ENCODE measurements at places on chromosomes 1 and 21.

GRCh38 chr1:225911191-225912130 lies 12.6 kb downstream of the PYCR2 start:
- DNase-seq, result peak; percentile 89

DNA sequence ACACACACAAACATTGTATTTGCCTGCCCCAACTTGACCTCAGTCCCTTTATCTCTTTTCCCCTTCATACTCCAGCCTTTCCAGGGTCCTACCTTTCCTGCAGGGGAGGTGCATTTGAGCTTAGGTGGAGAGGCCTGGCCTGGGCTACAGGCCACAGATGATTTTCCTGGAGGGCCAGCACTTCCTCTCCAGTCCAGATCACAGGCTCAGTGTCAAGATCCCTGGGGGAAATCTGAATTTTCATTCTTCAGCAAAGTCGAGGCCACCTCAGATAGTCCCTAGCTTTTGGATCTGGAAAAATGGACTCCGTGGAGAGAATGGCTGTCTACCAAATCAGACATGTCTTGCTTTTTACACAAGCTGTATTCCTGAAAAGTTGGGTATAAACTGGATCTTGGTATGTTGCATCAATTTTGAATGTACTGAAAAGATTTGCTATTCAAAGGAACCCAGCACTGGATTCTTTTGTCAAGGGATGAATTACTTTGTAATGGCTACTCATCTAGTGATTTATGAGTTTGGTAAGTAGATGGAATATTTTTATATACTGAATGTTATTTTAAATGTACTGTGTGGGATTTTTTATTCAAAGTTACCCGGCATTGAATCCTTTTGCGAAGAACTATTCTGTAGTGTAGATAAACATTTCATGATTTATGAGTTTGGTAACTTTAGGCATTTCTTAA lies 78.7 kb downstream of the DDR2 start:
- no peak for DNase-seq

DNA sequence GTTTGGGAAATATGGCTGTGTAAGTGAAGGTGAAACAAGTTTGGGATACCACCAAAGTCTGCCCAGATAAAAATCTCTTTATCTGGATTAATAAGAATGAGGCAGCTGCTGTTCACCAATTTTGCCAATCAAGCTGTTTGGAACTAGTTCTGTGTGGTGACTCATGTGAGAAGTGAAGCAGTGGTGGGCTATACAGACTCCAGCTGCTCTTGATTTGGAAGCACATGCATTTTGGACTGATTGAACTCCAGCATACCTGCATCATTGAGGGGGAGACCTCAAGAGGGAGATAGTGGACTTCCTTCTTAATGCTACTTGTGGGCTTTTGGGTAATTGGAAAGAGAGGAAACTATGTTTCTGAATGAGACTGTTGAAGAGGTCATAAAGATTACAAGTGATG lies 99.2 kb upstream of the B3GALT2 start:
- DNase-seq, result no peak

GRCh38 chr21:34745557-34746255 lies 76.9 kb downstream of the CLIC6 start:
- peak; percentile 81 for DNase-seq

- DNase-seq, result no peak
Measured at GRCh38 chr1:43194509-43194908, 22.4 kb downstream of the CFAP57 start.

DNA sequence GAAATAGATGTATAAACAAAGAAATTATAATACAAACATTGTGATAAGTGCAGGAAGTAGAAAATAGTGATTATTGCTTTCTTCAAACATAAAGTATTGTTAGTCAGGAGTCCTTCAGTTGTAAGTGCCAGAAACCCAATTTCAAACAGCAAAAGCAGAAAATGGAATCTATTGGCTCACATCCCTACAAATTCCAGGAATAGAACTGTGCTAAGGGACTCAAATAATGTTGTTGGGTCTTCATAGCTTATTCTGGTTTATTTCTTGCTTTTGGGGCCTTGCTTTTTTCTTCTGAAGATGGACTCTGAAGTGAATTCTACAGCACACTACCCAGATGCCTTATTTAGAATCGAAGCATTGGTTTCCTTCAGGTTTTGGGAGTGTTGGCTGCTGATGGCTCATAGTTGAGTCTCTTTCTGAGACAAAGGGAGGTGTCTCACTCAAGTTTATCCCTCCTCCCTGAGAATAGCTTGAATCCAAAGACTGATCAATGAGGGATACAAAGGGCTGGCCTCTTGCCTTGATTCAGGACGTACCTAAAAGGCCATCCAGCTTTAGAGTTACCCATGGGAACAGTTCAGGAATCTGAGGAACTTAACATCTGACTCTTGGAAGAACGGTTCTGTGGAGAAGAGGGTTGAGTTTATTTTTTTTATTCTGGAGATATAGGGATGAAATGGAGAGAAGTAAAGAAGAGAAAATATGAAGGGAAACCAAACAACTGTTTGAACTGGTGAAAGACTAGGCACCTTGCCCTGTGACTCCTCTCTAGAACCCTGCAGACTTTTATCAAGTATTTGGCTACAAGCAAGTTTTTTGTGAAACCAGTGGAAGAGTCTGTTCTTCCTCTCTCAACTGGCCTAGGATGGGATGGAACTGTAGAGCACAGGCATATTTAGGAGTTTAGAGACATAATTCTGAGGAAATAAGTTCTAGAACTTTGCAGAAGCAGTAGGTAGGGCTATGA lies 39.0 kb upstream of the ATG4C start:
- DNase-seq, result no peak

- no peak for DNase-seq
Measured at GRCh38 chr1:29136391-29136915, 12.8 kb upstream of the TMEM200B start.

DNA sequence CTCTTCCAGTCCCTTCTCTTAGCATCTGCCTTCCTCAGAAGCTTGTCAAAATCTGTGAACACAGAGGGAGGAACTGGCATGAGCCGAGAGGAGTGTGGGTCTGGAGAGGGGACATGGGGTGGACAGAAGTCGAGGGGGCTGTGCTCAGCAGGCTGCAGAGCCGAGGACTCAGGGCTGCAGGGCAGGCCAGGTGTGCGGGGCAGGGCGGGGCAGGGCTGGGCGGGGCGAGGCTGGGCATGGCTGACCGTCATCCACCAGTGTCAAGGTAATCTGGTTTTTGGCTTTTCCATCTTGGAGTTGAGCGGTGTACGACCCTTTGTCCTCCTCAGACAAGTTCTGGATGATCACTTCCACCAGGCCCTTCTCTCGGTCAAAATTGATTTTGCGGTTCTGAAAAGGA lies 44.0 kb downstream of the MYOM3 start:
- DNase-seq, result no peak

- peak; percentile 75 for DNase-seq
Measured at GRCh38 chr1:173420330-173420806, 56.8 kb upstream of the PRDX6 start.

GRCh38 chr1:15951341-15952153 lies 24.4 kb downstream of the ZBTB17 start:
- DNase-seq, result peak; percentile 43

DNA sequence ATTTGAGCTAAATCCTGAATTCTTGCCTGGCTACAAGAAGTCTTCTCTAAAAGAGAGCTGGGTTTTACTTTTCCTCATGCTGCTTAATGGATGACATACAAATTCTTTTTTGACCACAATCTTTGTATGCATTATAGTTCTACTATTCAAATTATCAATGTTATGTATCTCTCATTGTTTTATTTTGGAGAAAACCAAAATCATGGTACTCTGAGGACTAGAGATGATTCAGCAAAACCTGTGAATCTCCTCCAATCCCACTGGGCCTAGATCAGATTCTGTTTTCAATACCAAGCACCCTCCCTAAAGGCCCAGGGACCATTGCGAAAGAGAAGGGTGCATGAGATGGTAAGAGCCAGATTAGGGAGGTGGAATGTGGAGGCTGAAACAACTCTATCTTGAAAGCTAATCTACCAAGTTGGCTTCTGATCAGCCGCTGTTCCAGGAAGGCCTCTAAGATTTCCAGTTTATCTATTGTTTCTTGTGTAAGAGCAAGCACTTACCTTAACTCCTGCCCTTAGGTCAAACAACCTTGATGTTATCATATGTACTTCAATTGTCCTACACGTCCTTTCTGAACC lies 547.2 kb downstream of the PLPP3 start:
- DNase-seq, result no peak

- no peak for DNase-seq
Measured at GRCh38 chr1:202632241-202632640, 78.0 kb downstream of the SYT2 start.

- DNase-seq, result no peak
Measured at GRCh38 chr1:65416767-65417166, 3.7 kb upstream of the LEPR start.

DNA sequence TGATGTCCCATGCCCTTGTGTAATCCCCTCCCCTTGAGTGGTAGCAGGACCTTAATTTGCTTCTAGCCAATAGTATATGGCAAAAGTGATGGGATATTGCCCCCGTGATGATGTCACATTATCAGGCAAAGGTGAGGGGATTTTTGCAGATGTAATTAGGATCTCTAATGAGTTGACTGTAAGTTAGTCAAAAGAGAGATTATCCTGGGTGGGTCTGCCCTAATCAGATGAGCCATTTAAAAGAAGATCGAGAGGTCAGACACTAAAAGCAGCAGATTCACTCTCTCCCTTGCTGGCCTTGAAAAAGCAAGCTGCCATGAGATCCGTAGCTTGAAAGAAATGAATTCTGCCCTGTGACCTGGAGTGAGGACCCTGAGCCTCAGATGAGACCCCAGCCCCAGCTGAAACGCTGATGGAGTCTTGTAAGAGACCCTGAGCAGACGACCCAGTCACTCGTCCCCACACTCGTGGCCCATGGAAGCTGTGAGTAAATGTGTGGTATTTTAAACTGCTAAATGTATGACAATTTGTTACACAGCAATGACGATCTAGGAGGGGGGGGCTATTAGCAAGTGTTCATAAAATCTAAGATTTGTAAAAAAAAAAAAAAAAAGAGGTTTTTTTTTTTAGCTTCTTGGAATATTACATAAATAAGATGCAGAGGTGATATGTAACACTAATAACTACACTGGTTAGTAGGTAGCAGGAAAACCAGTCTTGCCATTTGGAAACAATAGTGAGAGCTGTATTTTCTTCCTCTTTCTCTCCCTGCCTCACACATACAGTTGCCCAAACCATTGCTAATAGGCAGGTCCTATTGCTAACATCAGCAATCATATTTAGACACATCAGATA lies 50.3 kb upstream of the TARBP1 start:
- DNase-seq, result no peak

DNA sequence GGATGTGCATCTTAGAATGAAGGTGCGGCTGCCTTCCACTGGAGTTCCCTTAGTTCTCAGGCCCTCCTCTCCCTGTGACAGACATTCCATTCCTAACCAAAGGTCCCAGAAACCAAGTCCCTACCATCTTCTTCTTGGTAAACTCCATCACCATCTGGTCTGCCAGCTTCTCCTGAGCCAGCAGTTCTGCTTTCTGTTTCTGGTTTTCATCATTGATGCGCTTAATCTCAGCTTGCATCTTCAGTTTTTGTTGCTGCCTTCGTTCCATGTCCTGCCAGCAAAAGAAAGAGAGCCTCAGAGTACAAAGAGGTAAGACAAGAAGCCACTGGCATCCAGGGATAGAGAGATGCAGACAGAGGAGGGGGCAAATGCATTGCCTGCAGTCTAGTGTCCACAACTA lies 18.0 kb upstream of the VSIG8 start:
- DNase-seq, result no peak

DNA sequence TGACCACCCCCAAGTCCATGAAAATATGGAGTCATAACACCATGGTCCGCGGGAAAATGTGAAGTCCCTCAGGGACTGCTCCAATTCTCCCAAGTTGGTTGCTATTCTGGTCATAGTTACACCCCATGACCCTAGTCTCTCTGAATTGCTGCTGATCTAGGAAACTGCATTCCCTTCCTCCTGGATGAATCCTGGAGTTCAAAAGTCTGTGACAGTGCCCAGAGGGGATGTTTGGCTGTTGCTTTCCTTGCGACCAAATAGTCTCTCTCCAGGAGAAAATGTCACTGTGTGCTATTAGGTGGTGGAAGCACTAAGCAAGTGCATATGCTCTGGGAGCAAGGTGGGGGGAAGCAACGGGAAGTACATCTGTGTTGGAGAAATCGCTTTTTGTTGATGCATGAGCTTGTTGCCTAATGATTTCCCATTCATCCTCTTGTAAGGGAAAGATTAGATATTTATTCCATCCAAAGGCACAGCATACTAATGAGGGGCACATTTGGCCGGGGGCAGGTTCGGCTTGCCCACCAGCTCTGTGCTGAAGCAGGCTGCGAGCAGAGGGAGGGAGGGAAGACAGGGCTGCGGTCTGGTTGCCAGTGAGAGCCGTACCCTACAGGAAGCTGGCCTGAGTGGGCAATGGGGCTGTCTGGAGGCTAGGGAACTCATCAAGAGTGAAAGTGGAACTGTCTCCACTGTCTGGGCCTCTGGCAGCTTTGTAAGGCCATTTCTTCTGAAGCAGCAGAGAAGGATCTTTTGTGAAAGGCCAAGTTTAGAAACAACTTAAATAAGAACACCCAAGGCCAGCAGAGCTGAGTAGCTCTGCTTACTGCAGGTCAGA lies 27.2 kb downstream of the SYT6 start:
- DNase-seq, result peak; percentile 46

GRCh38 chr1:176656257-176656995 lies 193.5 kb downstream of the PAPPA2 start:
- DNase-seq, result peak; percentile 66

- no peak for DNase-seq
Measured at GRCh38 chr1:32336591-32336932, 529 bp upstream of the MARCKSL1 start.

DNA sequence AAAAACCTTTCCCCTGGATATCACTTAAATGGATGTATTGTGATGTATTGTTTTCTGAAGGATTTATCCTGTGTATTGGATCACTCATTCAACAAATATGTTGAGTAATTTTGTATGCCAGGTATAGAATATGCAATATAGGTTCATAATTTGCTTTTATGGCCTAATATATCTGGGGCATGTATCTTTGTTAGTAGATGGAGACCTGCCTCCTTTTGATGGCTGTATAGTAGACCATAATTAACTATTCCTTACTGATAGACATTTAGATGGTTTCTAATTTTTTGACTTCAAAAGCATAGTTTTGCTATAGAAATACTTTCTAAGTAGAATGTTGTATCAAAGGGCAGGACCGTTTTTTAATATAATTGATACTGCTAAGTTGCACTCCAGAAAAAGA lies 8.6 kb downstream of the RBBP4 start:
- no peak for DNase-seq

- DNase-seq, result no peak
Measured at GRCh38 chr1:110164725-110165350, 14.5 kb downstream of the SLC6A17 start.

GRCh38 chr1:6614019-6614928 lies 743 bp downstream of the PHF13 start:
- DNase-seq, result no peak

- no peak for DNase-seq
Measured at GRCh38 chr1:169517558-169518186, 31.9 kb upstream of the SLC19A2 start.

- DNase-seq, result no peak
Measured at GRCh38 chr1:246306415-246307037, 200.6 kb downstream of the SMYD3 start.

DNA sequence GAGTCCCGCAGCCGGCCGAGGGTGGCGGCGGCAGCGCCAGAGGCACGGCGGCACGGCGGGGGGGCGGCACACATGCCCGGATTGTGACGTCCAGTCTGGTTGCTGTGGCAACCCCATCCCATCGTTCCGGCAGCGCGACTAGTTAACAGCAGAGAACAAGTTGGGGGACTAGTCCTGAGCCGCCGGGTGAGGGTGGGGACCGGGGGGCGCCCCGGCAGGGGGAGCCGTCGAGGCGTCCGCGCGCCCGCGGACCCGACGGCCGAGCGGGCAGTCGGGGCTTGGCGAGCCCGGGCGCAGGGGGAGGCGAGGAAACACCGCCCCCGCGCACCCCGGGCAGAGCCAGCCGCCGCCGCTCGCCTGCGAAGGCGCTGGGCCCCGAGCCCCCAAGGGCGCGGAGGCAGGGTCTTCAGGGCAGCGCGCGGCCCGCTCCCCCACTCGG lies at the start of gene CHD5:
Gene CHD5, minus strand, starts transcription at position 54 of the 439 bp plus-strand sequence. CDS start 298 bp downstream, outside the sequence.
- no peak for DNase-seq
